H7 (cell line): ENCODE measurements at places on chromosomes 2 and 18. TPM values are rescaled to one million over a fixed set of nuclear protein-coding genes. Genes with fewer than 3 reads are reported as not detected.

DNA sequence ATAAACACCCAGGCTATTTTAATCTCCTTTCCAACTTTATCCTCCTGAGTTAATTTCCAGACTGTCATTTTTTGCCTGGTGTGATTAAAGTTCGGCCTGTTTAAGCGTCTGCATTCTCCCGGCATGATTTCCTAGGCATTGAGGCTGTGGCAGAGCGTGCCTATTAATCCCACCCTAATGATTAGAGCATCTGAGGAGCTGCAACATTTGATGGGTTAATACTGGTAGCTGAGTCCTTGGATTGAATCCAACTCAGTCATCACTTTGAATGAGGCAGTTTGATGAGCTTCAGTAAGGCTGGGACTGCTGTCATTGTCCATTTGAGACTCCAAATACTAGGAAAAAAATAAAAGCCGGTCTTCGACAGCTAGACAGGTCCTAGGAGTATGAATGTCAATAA is 882.5 kb downstream of the SLC4A3 start:
- DNase-seq: no peak

DNA sequence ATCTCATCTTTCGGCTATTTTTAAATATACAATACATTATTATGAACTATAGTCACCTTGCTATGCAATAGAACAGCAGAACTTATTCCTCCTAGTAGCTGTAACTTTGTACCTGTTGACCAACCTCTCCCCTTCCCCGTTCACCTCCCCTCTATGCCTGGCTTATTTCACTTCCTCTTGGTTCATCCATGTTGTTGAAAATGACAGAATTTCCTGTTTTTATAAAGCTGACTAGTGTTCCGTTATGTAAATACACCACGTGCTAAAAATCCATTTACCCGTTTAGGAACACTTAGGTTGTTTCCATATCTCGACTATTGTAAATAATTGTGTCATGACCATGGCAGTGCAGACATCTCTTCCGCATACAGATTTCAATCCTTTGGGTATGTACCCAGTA is 10.3 kb downstream of the ALPI start:
- no peak for DNase-seq

ZAP70 gene
- 0.33 and 2.5 TPM in 2 replicates for total RNA-seq

DNA sequence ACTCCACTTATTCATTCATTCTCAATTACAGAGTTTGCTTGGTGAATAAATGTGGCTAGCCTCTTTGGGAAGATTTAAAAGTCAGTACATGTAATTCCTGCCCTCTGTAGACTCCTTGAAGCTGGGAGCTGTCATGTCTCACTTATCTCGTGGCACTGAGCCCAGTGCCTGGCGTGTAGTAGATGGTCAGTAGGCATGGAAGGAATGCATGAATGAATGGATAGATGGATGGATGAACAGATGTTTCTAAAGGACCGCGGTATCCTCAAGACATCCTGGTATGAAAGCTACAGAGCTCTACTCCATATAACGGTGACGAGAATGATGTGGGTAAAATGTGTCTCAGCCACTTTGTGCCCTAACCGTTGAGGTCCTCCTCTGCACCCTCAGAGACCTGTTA is 83.0 kb downstream of the MARCO start:
- DNase-seq: no peak

- peak; percentile 18 for DNase-seq
These were observed 156.6 kb downstream of the DYSF start for GRCh38 chr2:71609958-71610357.

GRCh38 chr2:84830095-84830494 is 50.8 kb downstream of the TRABD2A start:
- DNase-seq: no peak

CETN1 gene
- total RNA-seq: not detected in 2 replicates

- DNase-seq: no peak
These were observed 108.4 kb downstream of the ZEB2 start for GRCh38 chr2:144411473-144411872.

SEC11C gene
- total RNA-seq: 17.4 and 26.9 TPM in 2 replicates

- peak; percentile 86 for DNase-seq
These were observed 25.9 kb downstream of the ENOSF1 start for GRCh38 chr18:686339-687111.

DNA sequence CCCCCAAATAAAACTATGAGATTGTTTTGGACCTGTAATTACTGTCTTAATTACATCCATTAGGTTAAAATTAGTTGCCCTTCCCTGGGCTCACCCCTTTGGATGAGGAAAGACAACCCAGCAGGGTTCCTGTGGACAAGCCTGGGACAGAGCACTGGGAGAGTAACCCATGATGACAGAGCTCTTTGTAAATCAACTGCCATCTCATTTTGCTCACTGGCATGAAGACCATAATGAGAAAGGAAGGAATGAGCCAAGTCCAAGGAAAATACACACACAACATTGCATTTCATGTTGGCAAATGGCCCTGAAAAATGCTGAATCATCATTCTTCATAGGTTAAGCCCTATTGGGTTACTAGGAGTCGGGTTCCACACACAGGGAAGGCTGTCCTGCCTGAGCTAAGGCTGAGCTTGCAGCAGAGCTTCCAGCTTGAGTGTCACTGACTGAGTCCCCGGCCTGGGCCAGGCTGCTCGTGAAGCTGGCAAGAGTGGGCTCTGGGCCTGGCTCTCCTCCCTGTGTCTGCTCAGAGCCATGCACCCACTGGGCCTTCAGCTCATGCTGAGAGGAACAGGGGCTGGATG is 94.1 kb upstream of the ACAA2 start:
- DNase-seq: no peak

HOXD1 gene
- total RNA-seq: not detected in 2 replicates

GRCh38 chr2:28977176-28977875 is 3.8 kb upstream of the TOGARAM2 start:
- DNase-seq: peak; percentile 14
